ENCODE measurements at places on chromosomes 1 and 21. TPM values are rescaled to one million over a fixed set of nuclear protein-coding genes. Genes with fewer than 3 reads are reported as not detected.
A peak's percentile ranks its signal among the peaks of the same experiment; 100 is the strongest.

ANKRD34A gene
- total RNA-seq: 0.35 TPM

FMO4 gene
- 2.1 TPM for total RNA-seq

P3R3URF gene
- not detected for total RNA-seq

NEGR1 gene
- 2.0 TPM for total RNA-seq

LCE3E gene
- not detected for total RNA-seq

CELA3B gene
- not detected for total RNA-seq

CNR2 gene
- not detected for total RNA-seq

PPIAL4G gene
- total RNA-seq: not detected

DNA sequence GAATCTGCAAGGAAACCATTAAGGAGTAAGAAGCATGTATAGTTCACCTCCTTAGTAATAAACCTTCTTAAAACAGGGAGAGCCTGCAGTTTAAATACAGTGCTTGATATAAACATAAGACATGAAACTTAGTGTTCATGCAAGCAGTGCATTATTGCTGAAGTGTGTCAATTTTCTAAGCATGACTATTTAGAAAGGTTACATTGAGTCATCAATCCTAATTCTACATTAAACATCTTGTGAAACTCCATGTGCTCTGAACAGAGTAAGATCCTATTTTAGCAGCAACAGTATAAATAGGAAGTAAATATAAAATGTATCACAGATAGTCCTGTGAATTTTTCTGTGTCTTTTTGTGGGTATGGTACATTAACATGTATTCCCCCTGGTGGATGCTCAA is 135.5 kb downstream of the ESRRG start:
- no peak for DNase-seq

- no peak for DNase-seq
These were observed 2.4 kb downstream of the RCAN1 start for GRCh38 chr21:34612557-34612956.

DNA sequence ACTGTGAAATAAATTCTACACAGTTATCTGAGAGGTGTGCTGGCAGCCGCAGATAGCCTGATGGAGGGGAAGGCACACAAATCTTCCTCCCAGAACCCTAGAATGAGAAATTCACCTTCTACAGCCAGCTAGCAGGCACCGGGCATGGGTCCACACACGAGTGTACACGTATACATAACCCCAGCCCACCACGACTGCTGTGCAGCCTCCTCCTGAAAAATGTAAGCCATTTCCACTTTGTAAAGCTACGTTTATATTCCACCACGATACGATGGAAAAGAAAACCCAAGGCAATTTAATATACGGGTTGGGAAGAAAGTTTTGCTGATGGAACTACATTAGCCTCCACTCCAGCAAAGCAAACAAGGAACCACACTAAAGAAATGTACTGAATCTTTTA is 1.8 kb downstream of the BTG3 start:
- DNase-seq: no peak

DNA sequence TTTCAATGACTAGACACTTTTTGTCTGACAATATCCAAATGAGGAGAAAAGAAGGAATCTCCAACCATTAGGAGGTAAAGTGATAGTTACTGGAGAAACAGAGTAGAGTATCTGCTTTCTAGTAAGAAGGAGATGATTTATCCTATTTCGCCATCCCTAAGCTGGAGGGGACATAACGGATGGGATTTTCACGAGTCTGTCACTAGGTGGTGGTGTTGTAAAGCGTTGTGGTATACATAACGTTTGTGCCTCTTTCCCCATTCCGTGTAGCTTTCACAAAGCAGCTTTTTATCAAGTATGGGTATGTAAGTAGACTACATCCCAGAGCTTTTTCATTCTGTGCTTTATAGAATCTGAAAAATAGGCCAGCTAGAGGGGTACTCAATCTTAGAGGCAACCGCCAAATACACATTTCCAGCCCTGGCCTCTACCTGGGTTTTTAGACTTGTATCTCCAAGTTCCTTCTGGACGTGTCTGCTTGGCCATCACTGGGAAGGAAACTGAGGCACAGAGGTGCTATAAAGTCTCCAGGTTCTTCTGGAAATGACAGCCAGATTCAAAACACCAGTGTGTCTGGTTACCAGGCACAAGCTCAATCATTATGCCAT is 33.3 kb upstream of the FAM3B start:
- DNase-seq: peak; percentile 57

DNA sequence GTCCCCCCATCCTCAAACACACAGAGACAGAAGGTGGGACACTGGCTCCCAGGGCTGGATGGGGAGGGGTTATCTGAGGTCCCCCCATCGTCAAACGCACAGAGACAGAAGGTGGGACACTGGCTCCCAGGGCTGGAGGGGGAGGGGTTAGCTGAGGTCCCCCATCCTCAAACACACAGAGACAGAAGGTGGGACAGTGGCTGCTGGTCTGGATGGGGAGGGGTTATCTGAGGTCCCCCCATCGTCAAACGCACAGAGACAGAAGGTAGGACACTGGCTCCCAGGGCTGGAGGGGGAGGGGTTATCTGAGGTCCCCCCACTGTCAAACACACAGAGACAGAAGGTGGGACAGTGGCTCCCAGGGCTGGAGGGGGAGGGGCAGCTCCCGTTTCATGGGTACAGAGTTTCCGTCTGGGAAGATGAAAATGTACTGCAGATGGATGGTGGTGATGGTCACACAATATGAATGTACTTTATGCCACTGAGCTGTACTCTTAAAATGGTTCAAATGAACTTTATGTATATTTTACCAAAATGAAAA is 69.2 kb downstream of the SCCPDH start:
- no peak for DNase-seq

- DNase-seq: no peak
These were observed 283.9 kb downstream of the VAV3 start for GRCh38 chr1:107681001-107681479.

DNA sequence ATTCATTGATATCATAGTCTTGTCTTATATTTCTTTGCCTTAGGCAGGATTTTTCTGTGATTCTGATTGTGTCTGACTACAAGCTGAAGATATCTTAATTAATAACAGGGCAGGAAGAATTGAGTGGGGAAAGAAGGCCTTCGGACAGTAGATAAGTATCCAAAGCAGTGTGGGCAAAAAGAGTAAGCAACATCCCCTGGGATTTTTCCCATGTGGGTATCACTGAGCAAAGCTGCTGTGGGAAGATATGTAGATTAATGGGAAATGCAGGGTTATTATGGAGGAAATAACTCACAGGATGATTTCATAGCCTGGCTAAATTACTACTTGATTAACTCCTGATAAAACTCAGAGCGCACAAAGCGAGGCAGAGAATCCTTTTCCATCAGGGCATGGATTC is 55.7 kb downstream of the RGS5 start:
- no peak for DNase-seq

GRCh38 chr1:112464501-112464900 is 44.3 kb upstream of the WNT2B start:
- no peak for DNase-seq

GRCh38 chr1:200740571-200741208 is 2.0 kb downstream of the CAMSAP2 start:
- DNase-seq: no peak

DNA sequence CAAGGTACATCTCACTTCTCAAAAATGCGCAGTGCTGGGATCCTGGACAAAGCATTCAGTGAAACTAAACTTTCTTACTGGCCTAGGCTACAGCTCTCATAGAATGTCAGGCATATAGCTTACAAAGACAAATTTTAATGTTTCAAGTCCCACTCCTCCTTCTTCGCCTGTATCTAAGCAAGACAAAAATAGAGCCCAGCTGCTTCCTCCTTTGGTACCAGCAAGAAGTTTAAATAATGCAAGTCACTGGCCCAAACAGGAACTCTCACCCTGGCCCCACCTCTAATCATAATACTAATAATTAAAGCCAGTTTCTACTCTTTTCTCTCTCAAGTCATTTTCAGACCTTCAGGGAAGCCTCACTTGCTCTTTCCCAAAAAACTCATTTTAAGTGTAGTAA is 1267.9 kb downstream of the MRPL39 start:
- no peak for DNase-seq

DNA sequence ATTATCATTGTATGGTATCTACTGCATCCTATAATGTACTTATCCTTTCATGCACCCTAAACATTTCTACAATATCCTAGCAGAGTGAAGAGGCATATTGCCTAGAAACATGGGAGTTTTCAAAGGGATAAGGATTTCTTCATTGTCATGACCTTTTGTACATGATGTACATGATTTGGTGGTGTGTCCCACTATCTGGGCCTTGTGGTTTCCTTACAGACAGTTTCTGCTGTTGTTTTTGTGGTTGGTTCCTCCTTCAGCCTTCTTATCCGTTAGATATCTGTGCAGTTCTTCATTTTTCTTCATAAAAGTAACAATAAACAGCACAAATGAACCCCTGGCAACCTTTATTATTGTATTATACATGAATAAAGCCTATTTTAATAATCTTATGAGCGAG is 70.4 kb upstream of the BACH1 start:
- no peak for DNase-seq

GRCh38 chr1:243343970-243344937 is 88.4 kb downstream of the SDCCAG8 start:
- no peak for DNase-seq

DNA sequence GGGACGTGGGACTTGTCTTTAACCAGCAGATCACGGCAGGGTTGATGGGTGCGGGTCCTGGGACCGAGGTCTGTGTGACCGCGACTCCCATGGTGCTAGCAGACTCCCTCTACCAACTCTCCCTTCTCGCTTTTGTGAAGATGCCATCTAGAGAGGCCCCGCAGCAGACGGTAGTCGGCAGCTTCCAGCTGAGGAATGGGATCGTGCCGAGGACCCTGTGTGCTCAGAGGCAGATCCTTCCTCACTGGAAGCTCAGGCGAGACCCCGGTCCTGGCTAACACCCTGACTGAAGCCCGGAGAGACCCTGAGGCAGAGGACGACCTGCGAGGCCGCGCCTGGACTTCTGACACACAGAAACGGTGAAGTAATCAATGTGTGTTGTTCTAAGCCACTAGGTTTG is 12.5 kb upstream of the SPATC1L start:
- no peak for DNase-seq

DNA sequence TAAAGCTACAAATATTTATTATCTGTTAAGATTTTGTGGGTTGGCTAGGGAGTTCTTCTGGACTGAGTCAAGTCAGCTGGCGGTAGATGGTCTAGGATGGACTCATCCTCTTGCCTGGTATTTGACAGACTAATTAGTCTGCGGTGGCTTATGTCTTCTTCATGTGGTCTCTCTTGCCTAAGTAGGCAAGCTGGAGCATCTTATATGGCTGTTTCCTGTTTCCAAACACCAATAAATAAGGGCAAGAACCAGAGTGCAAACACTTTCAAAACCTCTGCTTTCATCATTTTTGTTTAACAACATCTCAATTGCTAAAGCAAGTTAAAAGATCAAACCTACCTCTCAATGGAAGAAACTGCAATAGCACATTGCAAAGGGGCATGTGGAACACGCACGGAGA is 484.8 kb downstream of the PTPRC start:
- no peak for DNase-seq

- DNase-seq: peak; percentile 89
These were observed 207.2 kb downstream of the TOMM20 start for GRCh38 chr1:234921266-234922062.
